D341Med (cell line): ENCODE measurements at places on chromosomes 3 and 15.

DNA sequence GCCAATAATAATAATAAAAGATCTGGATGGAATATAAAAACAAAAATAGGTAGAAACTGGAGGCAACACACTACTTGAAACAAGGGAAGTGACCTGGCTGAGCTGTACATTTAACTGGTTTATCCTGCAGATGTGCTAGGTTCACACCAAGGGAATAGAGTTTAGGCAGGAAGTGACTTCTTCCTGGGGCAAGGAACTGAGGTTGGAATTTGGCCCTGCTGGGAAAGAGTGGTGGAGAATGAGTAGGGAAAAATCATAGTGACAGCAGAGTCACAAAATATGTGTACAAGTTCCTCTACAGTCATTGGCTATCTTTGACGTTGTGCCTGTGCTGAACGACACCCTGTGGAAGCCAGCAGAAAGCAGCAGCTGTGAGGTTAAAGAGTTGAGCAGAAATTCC, 44.1 kb downstream of the ARHGAP11B start:
- no peak for DNase-seq

- no peak for DNase-seq
These were observed 11.7 kb upstream of the MUSTN1 start for GRCh38 chr3:52846432-52846965.

GRCh38 chr3:112813016-112813415, 33.6 kb downstream of the CD200R1L start:
- DNase-seq = no peak

DNA sequence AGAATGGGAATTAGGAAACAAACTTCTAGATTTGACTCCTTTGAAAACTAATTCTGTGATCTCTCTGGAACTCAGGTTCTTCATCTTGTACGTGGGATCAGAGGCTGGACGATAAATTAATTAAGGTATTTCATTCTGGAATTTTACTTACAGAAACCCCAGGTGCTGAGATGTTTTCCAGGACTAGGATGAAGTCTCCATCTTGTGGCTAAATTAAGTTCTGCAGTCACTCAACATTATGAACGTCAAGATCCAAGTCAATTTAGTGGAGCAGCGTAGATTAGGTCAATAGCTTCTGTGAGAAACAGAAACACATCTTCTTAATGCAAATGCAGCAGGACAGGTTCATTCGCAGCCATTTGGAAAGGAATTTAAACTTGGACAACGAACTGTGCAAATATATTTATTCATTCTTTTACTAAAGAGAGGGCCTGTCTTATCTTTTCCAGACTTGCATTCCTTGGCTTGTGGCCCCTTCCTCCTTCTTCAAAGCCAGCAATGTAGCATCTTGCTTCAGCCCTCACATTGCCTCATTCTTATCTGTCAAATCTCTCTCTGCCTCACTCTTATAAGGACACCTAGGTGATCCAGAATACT, 26.7 kb upstream of the TMC3 start:
- DNase-seq = peak; percentile 55

DNA sequence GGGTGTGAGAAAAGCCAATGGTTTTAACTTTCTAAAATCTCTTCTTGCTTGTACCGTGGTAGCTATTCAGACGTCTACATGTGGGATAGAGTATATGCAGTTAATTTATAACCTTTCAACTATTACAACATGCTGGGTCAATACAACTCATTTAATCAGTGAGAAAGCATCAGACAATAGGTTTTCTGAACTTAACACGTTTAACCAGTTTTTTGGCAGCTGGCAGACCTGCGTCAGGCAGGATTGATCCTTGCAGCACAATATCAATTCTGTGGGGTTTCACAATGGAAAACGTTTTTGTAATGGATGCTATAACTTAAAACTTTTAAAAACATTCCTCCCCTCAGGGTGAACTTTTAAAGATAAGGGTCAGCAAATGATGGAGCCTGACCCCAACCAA, 6.5 kb downstream of the GNB5 start:
- DNase-seq = no peak

GRCh38 chr15:52291204-52291603, 4.4 kb downstream of the MYO5C start:
- DNase-seq = no peak

GRCh38 chr3:11622586-11623550, 20.8 kb downstream of the VGLL4 start:
- DNase-seq = no peak

DNA sequence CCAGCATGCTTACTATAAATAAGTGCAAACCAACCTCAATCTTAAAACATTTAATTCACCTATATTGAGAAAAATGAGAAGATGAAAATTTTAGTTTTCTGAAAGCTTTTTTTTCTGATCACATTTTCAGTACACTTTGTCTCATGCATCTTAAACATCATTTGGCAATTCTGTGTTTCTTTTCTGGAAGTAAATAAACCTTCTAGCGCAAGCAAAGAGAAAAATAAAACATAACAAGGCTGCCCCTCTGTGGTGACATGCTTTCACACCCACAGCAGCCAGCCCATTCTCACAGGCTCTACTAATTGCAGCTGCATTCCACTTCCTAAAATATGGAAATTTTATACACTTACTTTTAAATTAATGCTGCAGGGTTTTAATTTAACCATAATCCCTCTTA, 90.1 kb downstream of the NEK10 start:
- DNase-seq = no peak

- no peak for DNase-seq
These were observed 442.3 kb upstream of the TPRG1 start for GRCh38 chr3:188729422-188729821.

GRCh38 chr3:24086617-24087404, 141.7 kb downstream of the NR1D2 start:
- DNase-seq = no peak

DNA sequence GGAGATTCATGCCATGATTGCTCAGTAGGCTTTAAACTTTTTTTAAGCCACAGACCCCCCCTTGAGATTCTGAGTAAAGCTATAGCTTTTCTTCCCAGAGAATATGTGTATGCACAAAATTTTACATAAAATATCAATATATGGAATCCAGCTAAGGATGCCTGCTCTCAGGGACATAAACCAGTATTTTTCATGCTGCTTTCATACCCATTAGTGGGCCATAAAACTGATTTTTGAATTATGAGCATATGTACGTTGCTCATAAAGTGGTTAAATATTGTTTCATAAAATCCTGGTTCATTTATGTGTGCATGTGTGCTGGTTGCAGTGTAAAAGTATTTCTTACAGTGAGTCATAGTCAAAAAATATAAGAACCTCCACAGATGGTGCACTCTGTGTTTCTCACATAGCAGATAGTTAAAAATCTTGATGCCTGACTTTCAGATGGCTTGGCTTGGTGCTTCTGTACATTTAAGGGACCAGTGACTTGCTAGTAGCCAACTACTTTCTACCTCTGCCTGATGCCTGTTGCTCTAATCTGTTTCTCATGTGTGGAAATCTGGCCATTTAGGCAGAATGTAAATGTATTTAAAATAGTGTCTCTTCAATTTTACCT, 71.9 kb downstream of the ARHGEF26 start:
- DNase-seq = no peak

DNA sequence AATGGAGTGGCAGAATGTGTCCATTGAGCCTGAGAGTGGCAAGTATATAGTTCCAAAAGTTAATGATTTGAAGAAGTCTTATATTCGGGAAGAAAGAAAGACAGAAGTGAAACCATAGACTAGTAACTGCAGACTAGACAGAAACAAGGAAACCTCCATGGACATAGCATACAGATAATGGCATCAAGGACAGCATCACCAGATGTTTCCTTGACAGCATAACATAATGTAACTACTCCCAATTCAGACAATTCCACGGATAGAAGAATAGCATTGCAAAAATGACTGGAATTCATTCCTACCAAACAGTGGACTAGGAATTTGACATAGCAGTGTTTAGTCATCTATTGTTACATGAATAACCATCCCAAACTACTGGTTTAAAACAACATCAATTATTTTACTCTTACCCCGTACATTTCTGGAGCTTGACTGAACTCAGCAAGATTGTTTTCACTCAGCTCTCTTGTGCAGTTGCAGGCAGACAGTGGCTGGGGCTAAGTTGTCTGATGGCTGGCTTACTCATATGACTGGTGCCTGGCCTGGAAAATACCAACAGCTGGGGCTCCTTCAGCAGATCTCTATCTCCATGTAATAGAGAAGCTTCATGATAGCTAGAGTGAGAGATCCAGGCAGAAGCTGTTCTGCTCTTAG, 109.7 kb upstream of the GADL1 start:
- DNase-seq = no peak

DNA sequence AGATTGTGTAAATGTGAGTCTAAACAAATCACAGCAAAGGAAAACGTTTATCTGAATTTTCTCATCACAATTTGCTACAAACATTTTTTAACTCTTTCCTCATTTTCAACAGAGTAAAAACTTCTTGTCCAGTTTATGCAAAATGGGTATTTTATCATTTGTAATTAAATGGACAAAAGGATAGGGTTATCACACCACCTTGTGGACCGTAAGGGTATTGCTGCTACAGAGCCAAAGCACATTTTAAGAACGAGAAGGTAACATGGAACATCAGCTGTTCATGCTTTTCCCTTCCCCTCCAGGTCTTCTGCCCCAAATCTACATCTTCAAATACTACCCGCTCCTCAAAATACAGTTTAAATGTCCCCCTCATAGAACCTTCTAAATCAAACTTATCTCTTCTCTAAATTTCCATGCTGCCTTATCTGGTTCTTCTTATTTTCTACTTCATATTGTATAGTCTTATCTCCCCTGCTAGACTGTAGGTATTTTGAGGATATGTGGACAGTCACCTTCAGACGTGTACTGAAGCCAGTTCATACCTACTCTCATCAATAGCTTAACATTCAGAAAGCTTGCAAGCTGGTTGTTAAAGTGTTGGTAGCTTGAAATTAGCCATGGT, 12.8 kb upstream of the SETMAR start:
- DNase-seq = peak; percentile 33

- DNase-seq = no peak
These were observed 179.8 kb downstream of the CLSTN2 start for GRCh38 chr3:140114789-140115080.

DNA sequence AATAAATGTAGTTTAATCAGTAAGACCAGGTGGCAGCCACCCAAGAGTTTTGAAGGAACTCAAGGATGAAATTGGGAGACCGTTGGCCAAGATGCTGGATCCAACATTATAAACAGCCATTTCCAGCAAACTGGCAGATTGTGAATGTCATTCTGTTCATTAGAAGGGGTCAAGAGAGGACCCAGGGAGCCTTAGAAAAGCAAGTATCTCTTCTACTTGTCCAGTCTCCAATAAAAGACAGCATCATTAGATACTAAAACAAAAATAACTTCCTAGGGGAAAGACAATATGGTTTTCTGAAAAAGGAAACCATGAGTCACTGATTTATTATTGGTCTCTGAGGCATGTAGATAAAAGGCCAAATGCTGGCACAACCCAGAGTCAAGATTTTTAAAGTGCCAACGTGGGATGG, 67.9 kb downstream of the GADL1 start:
- DNase-seq = no peak

DNA sequence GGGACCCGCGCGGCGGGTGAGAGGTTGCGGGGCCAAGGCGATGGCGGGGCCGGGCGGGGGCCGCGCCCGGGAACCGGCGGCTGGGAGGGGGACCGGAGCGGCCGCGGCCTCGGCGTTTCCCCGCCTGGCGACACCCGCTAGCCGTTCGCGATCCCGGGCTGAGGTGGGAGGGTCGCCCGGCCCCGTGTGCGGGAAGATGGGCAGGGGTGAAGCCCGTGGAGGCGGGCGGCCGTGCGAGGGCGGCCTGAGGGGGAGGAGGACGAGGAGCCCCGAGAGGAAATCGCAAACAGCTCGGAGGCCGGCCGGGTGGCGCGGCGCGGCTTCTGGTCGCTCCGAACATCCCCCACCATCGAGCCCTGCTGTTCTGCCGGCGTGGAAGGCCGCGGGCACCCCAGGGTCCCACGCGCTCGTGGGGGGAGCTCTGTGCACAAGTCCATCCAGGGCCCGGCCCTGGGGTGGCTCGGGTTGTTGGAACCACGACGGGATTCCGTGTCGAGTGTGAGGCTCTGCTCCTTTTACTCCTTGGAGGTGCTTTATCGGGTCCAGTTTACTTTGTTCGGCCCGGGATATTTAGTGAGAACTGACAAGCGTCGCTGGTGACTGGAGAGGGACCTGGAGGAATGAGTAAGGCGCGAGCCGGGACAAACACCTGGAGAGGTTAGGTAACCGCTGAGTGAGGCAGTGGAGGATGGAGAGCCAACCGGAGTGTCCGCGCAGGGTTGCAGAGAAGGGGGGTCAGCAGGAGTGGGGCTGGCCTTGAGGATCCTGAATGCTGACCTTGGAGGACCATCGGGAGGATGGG, 728 bp downstream of the CRTC3 start:
- DNase-seq = peak; percentile 85

DNA sequence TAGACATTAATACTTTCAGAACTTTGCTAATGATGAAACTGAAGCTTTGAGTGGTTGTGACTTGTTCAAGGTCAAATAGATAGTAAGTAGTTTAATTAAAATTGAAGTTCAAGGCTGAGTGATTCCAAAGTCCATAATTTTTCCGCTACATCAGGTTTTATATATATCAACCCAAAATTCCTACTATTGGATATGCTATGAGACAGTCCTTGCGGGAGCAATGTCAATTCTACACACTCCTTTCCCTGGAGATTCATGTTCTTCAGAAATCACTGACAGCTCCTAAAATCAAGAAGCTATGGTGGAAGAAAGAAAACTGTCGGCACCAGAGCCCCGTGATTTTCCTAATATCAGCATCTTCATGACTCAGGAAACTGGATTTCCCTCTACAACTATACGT, 167.6 kb downstream of the EPHA3 start:
- DNase-seq = no peak

DNA sequence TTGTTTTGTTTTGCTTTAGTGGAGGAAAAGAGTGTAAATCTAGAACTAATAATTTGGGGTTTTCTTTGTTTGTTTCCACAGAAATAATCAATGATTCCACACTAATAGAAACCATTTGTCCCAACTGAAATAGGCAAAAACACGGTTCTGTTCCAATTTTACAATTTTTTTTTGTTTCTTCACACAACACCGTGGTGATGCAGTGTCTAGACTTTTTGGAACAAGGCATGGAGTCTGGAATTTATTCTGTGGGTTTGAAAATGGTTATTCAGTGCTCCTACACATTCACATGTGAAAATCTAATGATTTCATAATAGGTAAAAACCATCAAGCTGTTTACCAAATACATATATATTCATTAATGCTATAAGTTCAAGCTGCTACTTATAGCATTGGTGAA, 629.0 kb upstream of the TGFBR2 start:
- DNase-seq = no peak

DNA sequence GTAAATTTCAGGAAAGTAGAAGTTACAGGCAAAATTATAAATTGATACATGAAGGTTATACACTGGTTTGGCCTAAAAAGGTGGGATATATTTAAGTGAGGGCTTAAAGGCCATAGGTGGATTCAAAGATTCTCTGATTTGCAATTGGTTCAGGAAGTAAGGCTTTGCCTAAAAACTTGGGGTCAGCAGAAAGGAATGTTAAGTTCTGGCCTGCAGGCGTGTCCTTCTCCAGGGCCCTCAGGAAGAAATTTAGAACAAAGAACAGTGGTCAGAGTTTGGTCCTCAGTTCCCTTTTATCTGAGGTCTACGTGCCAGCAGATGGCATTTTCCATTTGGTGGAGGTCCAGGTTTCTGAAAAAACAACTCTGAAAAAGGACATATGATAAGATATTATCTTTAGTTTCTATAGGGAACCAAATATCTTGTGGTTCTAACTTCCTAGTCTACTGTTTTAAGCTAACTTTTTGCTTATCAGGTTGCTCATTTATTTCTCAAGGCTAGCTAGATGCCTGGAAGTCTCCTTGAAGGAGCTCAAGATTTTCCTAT, 40.5 kb downstream of the SCN11A start:
- DNase-seq = no peak

- DNase-seq = no peak
These were observed 24.0 kb downstream of the PLXNA1 start for GRCh38 chr3:127006781-127007436.
